Vagina (tissue), 2 donors: ENCODE measurements at places on chromosomes 3 and 15. TPM values are rescaled to one million over a fixed set of nuclear protein-coding genes. Genes with fewer than 3 reads are reported as not detected.

SOX2 gene
- total RNA-seq, result 2.9 TPM

GRCh38 chr3:15277861-15278500 lies 54.4 kb downstream of the SH3BP5 start:
- no peak for DNase-seq
- no peaks in the 10 kb centered on the region for H3K27me3 ChIP-seq

DNA sequence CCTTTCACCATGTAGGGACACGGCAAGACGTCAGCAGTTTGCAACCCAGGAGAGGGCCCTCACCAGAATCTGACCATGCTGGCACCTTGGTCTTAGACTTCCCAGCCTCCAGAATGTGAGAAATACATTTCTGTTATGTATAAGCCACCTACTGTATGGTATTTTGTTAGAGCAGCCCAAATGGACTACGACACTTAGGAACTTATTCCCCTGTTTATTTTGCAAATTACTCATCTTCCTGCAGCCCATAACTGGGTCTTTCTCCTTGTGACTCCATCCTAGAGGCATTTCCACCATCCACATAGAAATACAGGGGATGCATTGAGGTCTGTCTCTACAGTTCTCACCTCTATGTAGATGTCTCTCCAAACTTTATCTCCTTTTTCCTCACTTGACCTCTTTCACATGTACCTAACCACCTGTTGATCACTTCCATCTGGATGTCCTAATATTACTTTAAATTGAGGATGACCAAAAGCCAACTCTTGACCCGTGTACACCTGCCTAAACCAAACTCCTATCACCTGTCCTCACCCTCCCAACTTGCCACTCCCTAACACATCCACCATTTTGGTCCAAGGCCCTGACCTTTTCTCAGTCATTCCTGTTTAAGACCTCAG lies 406.0 kb upstream of the WNT5A start:
- H3K36me3 ChIP-seq, result no peaks in the 10 kb centered on the region
- no peaks in the 10 kb centered on the region for H3K4me1 ChIP-seq
- no peak overlapping the region for H3K27ac ChIP-seq
- DNase-seq, result no peak
- H3K27me3 ChIP-seq, result no peaks in the 10 kb centered on the region

NME9 gene
- not detected for total RNA-seq

HYAL1 gene
- 17.7 TPM for total RNA-seq

GRCh38 chr3:146033950-146034349 lies 127.0 kb downstream of the PLOD2 start:
- H3K36me3 ChIP-seq, result no peaks in the 10 kb centered on the region
- no peaks in the 10 kb centered on the region for H3K27me3 ChIP-seq
- H3K4me3 ChIP-seq, result no peak overlapping the region
- no peaks in the 10 kb centered on the region for H3K4me1 ChIP-seq

BOC gene
- 93.1 TPM for total RNA-seq

GREM1 gene
- total RNA-seq, result 122 TPM

TNFSF10 gene
- total RNA-seq, result 92.8 TPM

P2RY1 gene
- 17.9 TPM for total RNA-seq

ISLR2 gene
- 3.4 TPM for total RNA-seq

PLSCR2 gene
- not detected for total RNA-seq

DNA sequence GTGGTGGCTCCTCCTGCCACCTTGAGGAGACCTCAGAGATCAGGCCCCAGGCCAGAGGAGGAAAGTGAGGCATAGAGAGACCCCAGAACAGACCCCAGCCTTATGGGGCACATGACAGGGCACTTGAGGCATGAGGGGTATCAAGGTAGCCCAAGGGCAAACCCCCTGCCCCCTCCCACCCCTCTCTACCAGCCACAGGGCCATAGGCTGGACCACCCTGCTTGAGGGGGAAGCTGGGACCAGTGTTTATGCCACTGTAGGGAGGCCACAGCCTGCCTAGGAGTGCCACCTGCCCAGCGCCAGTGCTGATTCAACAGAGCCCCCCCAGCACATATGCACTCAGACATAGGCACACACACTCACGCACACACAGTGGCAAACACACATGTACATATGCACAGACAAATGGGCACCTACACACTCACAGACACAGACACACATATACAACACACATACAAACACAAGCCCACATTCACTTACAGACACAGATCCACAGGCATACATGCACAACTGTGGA lies 10.3 kb downstream of the MYL3 start:
- H3K27me3 ChIP-seq, result no peaks in the 10 kb centered on the region
- DNase-seq, result no peak
- no peak overlapping the region for H3K4me3 ChIP-seq
- H3K36me3 ChIP-seq, result no peaks in the 10 kb centered on the region

- H3K27ac ChIP-seq, result peak overlapping the region; percentile 24
- no peak overlapping the region for H3K4me3 ChIP-seq
- DNase-seq, result no peak
- H3K27me3 ChIP-seq, result no peaks in the 10 kb centered on the region
These were observed 65.2 kb upstream of the UBE2E1 start for GRCh38 chr3:23740517-23740965.

GOLGA6L9 gene
- total RNA-seq, result 9.3 TPM

HES1 gene
- total RNA-seq, result 191 TPM
